ENCODE measurements at places on chromosomes 12 and 14.
A peak's percentile ranks its signal among the peaks of the same experiment; 100 is the strongest.

DNA sequence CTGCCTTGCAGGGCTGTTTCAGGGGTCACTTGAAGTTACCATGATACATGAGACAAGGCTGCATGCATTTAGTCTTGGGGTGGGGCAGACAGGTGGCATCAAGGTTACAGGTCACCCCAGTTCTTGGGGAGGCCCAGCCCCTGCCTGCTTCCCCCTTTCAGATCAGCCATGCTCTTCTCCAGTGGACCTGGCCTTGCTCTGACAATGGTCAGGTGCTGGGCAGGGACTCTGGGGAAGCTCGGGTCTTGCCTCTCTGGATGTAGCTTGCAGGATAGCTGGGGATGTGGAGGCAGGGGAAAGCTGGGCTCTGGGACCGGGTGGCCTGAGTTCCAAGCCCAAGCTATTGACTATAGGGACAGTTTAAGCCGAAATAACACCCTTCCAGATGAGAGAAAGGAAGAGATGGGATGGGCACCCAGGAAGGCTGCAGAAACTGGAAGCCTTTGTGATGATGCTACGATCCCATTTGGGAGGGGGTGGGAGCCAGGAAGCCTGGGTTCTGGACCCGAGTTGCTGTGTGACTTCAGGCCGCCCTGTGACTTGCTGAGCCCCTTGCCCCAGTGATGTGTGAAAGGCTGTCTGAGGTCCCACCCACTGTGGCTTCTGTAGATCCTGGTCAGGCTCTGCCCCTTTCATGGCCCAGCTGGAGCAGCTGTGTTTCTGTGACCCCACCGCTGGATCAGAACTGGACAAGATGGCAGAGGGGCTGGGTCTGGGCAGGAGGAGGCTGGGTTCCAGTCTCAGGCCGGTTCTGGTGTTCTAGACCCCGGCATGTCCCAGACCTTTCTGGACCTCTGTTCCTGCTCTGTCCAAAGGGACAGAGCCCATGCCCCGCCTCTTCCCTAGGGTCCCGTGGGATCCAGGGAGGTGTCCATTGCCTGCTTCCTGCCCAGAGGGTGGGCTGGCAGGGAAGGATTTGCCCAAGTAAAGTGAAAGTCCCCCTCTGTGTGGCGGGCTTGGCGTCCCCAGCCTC is 2.1 kb downstream of the TNFAIP2 start:
- no peak for DNase-seq

DNA sequence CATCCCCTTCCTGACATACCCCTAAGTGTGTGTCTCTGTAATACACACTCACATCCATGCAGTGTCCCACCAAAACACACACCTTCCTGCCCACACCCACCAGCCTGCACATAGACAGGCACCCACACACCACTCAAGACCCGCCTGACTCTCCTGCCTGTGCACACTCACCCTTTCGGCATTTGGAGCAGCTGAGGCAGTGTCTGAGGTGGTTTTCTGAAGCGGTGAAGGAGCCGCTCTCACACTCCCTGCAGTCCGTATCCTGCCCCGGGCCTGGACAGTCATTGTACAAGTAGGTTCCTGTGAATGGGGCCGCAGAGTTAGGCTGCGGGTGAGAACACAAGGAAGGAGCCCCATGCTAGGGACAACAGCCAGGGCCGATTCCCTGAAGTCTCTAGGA is 8.3 kb downstream of the TNFRSF1A start:
- DNase-seq: no peak

- no peak for DNase-seq
These were observed 78.0 kb upstream of the FAR2 start for GRCh38 chr12:29071099-29071498.

- DNase-seq: no peak
These were observed 77.5 kb upstream of the RASSF3 start for GRCh38 chr12:64532734-64533351.

DNA sequence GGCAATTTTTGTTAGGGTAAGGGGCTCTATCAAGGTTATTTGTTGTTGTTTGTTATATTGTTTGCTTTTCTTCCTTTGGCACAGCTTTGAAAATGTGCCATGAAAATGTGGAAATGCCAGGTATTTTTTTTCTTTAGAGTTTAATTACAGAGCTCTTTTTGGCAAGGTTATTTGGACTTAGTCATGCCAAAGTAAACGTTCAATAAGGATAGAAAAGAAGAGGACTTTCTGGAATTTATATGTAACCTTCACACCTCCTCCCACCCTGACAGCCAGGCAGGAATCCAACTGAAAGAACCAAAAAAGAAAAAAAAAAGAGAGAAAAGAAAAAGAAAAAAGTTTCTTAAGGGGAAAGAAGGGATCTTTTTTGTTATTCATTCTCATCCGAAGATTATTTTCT is 217.8 kb downstream of the KITLG start:
- no peak for DNase-seq

GRCh38 chr12:114936148-114937079 is 252.4 kb upstream of the TBX3 start:
- DNase-seq: no peak

DNA sequence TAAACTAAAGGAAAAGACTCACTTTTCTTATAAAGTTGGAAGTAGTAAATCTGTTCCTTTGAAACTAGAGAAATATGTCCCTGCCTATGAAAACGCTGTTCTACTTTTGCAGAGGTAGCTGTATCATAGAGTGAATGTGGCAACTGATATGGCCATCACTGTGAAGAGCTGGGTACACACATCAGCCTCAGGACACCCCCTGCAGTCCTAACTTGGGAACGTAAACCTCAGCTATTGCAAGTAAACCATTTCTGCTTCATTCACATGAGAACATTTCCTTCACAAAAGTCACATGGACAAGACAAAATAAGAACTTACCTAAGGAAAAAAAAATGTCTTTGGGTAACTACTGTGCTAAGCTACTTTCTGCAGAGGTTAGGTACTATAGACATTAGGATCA is 233.3 kb upstream of the PPFIA2 start:
- no peak for DNase-seq

DNA sequence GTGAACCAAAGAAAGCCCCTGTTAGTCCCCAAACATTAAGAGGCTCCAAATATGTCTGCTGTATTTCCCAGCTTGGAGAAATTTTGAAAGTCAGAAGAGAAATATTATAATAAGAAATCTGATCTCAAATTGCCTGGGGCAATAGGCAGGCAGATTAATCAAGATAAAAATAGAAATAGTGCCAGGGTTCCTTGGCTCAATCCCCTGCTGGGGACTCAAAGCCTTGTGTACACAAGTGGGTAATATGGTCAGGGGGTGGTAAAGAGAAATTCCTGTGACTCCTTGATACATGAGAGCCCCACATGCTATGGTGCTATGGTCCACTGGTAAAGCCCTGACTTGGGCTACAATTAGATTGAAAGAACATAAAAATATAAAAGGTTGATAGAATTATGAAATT is 41.3 kb upstream of the ARID2 start:
- no peak for DNase-seq

DNA sequence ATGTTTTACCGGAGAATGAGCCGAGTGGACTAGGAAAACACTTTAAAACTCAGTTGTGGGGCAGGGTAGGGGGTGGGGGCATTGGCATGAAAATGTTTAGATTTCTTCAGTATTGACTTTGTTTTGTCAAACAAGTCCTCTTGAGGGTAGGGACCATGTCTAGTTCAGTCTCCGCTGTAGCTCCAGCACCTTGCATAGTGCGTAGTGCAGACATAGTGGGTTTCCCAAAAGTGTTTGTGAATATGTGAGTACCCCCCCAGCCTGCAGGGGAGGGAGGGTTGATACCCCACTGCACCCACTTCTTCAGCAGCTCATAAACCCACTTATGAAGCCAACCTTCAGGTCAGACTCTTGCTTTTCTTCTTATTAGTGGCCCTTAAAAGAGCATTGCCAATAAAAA is 71.4 kb downstream of the TTC9 start:
- DNase-seq: no peak

DNA sequence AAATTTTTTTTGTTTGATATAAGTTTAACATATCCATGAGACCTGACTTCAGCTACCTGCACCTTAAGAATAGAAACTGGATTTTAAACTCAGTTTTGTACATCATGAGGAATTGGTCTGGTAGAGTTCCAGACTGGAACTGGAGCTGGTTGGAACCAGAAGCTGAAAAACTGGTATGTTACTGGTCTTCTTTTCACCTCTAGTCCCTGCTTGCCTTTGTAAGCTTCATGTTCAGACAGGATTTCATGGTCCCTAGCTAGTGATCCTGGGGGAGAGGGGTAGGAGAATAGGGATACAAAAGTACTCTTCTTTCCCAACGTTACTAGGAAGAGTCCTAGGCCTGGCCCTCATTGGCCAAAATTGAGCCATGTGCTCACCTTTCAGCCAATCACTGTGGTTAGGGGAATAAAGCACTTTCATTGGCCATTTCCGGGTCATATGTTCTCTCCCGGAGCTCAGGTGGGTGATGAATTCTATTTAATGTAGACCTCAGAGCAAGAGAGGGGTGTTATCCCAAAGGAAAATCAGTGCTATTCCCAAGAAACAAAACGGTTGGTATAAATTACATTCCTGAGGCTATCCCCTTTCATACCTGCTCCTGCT is 36.9 kb upstream of the APPL2 start:
- no peak for DNase-seq

DNA sequence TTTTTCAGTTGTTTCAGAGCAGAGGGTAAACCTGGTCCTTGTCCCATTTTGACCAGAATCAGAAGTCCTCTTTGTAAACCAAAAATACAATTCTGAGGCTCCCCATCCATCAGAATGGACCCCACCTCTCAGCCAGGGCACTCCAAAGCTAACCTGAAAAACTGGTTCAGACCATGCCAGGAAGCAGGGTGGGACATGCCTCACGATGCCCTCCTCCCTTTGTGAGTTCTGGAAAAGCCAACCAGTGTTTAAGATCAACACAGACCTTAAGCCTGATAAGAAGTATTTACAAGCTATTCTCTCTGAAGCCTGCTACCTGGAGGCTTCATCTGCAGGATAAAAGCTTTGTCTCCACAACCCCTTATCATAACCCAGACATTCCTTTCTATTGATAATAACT is 35.4 kb downstream of the TNFAIP2 start:
- no peak for DNase-seq

DNA sequence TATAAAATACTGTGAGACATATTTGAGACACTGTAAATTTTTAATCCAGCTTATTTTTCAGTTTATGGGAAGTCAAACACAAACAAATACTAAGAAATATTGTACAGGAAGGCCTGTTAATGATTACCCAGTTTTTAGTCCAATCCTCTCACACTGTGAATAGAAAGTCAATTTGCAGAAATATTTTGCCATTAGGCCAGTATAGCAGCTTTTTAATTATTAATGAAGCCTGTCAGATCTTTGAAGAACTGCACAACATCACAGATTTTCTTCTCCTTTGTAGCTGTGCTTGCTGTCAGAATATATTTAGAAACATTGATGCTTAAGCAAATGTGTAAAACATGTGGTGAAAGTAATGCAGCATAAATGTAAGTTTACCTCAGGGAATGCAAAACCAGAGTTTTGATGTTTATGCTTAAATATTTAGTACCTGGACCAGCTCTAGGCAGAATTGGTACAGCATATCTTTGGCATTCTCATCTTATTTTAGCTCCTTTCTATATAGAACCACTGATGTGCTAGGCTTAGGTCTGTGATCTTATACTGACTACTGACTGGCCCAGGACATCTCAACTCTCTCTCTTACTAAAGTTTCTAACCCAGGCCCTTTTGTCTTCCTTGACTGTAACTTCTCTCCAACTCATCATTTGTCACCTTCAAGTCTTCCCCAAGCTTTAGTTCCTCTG is 230.8 kb upstream of the NAV3 start:
- no peak for DNase-seq

DNA sequence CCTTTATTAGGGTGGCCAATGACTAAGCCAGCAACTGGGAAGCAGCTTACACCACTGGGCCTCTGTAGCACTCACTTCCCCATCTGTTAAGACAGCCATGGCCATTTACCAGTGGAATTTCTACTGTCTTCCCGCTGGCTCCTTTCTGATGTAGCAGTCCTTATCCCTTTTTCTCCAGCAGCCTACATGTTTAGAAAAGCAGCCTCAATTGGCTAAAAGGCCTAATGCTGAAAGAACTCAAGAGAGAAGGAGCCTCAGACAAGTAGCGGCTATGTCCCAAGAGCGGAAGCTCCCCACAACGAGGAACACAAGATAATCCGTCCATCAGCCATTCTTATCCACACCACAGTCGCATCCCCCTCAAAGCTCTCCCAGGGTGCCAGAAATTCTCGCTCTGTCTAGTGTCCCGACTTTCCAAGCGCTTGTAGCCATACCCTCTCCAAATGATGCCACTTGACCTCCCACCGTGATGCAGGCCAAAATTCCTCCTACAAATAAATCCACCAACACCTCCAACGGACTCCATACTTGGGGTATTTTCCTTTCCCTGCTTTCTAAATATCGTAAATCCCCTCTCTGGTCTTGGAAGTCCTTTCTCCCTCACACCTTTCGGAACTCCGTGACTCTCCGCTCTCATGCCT is 624 bp downstream of the M6PR start:
- DNase-seq: peak; percentile 17

DNA sequence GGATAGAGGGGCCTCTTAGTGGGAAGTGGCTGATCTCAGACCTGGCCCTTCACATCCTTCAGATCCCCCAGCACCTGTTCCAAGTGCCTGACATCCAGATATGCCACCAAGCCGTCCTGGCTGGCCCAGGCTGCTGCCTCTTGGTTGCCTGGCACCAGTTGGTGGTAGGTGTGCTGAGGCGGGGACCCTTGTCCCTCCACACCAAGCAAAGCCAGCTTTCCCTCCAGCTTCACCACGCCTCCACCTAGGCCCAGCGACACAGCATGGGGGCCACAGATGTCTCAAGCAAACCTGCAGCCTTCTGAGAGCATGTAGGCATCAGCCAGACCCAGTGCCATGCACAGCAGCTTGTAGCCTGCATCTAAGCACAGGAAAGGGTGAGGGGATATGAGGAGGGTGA is 3.5 kb upstream of the CD63 start:
- DNase-seq: no peak

GRCh38 chr12:68451261-68452077 is 119.3 kb upstream of the MDM1 start:
- no peak for DNase-seq

DNA sequence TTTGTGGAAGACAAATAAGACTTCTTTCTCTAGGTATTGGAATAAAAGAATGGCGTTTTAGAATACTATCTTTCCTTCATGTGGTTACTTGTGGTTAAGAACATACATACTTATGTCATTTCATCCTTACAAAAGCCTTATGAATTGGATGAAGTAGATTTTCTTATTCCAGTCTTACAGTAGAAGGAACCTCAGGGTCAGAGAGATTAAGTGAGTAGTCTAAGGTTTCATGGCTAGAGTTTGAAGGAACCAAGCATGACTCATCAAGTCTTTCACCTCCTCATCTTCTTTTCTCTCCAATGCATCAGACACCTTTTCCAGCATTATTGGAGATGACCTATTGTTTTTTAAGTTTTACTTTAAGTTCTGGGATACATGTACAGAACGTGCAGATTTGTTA is 92.9 kb upstream of the NEDD1 start:
- no peak for DNase-seq

DNA sequence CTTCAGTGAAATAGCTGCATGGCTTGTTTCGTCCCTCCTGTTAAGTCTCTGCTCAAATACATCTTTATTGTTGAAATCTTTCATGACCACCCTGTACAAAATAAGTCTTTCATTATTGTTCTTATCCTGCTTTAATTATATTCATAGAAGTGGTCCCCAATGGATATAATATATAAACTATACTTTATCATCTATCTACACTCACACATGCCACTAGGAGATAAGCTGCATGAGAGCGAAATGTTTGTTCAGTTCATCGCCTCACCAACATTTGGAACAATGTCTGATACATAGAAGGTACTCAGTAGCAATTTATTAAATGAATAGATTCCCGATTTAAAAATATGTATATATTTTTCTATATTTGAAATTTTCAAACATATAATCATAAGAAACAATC is 254.0 kb upstream of the ATXN7L3B start:
- DNase-seq: no peak
